ENCODE measurements at places on chromosomes 7 and 10.
A peak's percentile ranks its signal among the peaks of the same experiment; 100 is the strongest.

DNA sequence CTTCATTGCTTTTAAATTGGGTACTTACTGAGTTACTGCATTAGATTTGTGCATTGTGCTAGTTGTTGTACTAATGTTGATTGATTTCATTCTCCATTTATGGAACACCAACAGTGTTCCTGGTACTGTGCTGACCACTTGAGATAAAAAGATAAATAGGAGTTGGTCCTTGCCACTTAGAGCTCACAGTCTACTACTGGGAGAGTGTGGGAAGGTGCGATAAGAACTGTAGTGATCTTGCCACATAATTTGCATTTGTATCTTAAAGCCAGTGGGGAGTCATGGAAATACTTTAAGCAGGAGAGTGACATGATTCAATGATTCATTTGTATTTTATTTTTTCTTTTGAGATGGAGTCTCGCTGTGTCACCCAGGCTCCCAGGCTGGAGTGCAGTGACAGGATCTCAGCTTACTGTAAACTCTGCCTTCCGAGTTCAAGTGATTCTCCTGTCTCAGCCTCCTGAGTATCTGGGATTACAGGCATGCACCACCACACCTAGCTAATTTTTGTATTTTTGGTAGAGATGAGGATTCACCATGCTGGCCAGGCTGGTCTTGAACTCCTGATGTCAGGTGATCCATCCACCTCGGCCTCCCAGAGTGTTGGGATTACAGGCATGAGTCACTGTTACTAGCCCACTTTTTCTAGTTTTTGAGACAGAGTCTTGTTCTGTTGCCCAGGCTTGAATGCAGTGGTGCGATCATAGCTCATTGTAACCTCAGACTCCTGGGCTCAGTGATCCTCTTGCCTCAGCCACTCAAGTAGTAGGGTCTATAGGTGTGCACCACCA lies 51.2 kb upstream of the TMEM248 start:
- peak; percentile 74 for DNase-seq

DNA sequence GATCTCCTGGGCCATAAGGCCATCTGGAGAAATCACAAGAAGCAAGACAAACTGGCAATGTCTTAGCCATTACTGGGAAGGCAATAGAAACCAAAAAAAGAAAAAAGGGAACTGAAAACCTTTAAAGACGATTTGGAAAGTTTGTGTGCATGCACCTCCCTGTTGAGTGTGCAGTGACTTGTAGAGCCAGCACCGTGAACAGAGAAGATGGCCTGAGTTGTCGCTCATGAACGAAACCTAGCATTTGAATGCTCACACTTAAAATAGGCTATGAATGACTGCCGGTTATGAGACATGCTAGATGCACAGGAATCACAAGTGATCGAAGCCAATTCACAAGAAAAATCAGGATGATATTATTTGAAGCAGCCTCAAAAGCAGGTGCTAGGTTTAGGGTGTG lies 151.3 kb upstream of the ADO start:
- DNase-seq: no peak

DNA sequence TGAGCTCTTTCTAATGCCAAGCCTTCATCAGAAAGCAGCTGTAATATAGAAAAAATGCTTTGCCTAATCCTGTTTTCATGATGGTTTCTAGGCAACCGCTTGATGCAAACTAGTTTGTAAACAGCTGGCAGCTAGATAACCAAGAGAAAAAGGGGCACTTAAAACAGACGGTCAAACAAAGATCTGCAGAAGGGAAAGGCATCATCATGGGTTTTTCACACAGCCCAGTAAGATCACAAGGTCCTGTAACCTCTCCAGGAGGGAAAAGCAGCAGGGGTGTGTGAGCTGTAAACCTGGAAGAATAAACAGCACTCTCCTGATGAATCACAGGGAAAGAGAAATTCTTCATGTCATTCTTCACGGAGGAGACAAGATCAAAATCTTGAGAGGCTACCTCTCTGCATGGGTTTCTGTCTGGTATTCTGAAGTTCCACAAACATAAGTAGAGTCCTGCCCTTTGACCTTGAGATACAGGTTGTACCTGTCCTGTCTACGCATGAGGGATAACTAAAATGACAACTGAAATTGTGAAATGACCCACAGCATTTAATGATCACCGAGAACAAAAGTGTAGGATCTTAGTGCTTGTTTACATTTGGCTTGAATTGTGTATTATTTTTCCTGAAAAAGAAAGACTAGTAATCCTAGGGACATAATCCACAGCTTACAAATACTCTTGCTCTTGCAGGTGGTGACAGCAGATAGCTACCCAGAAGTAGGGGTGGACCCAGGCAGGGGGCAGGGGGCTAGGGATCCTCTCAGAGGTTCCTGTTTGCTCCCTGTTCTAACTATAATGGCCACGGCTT lies 48.0 kb downstream of the CREB3L2 start:
- DNase-seq: peak; percentile 75

DNA sequence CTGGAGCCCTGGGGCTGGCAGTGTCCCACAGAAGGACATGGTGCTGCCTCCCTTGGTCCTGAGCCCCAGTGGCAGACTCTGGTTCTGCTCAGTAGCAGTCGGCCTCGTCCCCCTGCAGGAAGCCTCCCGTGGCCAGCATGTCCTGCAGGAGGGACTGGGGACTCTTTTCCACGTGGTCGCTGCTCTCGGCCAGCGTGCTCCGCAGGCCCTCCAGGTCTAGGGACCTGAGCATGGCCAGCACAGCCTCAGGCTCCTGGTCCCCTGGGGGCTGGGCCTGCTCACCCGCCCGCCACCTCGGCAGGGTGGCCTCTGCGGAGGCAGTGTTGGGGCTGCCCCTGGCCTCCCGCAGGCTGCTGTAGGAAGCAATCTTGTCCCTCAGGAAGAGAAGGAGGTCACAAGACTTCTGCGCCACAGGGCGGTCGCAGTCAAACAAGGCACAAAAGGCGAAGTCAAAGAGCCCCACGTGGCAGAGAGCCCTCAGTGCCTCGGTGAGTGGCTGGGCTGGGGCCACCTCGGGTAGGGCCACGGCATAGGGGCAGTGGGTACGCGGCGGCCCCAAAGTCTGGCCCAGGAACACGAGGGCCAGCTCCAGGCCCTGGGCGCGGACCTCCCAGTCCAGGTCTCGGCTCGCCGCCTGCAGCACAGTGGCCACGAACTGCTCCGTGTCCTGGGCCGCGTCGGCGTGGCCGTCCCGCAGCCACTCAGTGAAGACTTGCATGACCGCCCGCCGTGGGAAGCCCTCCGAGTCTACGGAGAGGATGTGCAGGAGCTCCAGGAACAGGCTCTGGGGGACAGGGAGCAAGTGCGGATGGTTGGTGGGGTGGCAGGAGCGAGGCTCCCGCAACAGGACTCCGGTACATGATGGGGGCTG lies 17.1 kb downstream of the BRAT1 start:
- no peak for DNase-seq

DNA sequence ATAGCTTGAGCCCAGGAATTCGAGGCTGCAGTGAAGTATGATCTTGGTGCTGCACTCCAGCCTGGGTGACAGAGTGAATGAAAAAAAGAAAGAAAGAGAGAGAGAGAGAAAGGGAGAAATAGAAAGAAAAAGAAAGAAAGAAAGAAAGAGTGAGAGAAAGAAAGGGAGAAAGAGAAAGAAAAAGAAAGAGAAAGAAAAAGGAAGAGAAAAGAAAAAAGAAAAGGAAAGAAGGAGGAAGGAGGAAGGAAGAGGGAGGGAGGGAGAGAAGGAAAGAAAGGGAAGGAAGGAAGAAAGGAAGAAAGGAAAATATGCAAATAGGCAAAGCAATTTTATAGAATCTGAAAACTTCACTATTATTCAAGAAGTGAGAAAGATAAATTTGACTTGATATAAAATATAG lies 24.5 kb upstream of the JCAD start:
- DNase-seq: no peak

- DNase-seq: no peak
These were observed 561.1 kb upstream of the STEAP1 start for GRCh38 chr7:89593125-89593524.

GRCh38 chr10:59865101-59865500 lies 41.3 kb downstream of the CCDC6 start:
- DNase-seq: peak; percentile 43
